NCI-H460 (cell line): ENCODE measurements at places on chromosomes 2 and 18. TPM values are rescaled to one million over a fixed set of nuclear protein-coding genes. Genes with fewer than 3 reads are reported as not detected.

The GPR55 gene
- 0.07 TPM in 1 of 2 replicates, not detected in the other for total RNA-seq

- DNase-seq, result no peak
These were observed 42.1 kb downstream of the NOP58 start for GRCh38 chr2:202307690-202308089.

DNA sequence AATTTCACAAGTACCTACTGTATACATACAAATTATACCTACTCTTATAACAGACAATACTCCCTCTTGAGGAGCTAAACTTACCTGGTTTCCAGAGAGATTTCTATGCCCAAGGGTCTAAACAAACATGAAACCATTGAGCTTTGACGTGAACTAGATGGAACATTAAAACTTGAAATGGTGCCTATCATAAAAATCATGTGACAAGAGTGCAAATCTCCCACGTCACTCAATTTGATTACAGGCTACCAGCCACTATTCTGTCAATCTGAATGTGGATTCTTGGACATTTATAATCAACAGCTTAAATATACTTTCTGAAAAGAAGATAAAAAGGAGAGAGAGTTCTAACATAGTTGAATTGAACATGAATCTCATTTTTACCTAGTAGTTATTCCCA lies 297.1 kb upstream of the SESTD1 start:
- no peak for DNase-seq

GRCh38 chr2:119283873-119284331 lies 60.3 kb downstream of the STEAP3 start:
- DNase-seq, result no peak

GRCh38 chr18:7325126-7325430 lies 94.2 kb downstream of the LRRC30 start:
- peak; percentile 30 for DNase-seq

GRCh38 chr2:44188696-44189095 lies 20.0 kb downstream of the PPM1B start:
- DNase-seq, result no peak

The LRP2 gene
- 0.07 and 0.20 TPM in 2 replicates for total RNA-seq

DNA sequence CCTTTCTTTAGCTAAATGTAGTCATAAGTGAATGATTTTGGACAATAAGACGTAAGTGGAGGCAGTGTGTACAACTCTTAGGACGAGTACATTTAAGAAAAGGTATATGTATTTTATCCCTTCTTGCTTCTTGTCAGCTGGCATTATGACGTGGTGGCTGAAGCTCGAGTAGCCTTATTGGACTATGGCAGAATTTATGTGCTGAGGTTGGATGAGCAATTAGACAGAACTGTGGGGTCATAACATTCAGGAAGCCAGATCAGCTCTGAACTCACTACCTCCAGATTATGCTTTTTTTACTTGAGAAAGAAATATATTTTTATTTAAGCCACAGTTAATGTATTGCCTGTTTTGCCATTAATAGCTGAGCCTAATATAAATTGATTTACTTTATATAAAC lies 661.5 kb downstream of the ERBB4 start:
- DNase-seq, result no peak

DNA sequence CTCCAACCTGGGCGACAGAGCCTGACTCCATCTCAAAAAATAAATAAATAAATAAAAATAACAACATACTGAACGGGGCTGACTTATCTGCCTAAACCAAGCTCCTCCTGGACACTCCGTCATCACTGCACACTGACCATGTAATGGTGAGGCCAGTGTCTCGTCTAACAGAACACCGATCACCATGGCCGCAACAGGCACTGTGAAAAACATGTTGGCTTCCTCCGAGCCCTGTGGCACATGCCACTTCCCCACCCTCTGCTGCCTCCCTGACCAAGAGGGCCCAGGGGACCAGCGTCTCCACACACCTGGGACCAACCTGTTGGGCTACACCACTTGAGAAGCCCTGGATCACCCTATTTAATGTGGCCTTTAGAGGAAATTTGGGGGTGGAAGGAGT lies 33.9 kb downstream of the ZNF516 start:
- DNase-seq, result no peak

The ITGB6 gene
- not detected in 2 replicates for total RNA-seq

GRCh38 chr2:223007531-223007930 lies 44.5 kb upstream of the KCNE4 start:
- no peak for DNase-seq

DNA sequence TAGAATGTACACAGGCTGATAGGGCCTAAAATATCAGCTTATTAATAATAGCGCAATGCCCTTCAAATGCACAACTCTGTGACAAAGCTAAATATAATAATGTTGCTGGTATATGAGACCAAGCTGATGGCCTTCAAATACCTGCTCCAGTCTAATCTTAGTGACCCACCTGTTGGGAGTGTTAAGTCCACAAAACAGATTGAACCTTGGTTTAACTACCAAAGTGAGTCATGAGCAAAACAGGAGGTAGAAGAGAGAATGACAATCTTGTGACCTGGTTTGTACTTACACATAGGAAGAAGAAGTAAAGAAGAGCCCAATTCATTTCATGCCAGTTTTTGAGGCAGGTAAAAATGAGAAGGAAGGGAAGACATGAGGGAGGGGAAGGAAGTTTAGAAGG lies 295.0 kb downstream of the NR4A2 start:
- DNase-seq, result no peak

The ANKAR gene
- total RNA-seq, result 7.8 and 15.0 TPM in 2 replicates

DNA sequence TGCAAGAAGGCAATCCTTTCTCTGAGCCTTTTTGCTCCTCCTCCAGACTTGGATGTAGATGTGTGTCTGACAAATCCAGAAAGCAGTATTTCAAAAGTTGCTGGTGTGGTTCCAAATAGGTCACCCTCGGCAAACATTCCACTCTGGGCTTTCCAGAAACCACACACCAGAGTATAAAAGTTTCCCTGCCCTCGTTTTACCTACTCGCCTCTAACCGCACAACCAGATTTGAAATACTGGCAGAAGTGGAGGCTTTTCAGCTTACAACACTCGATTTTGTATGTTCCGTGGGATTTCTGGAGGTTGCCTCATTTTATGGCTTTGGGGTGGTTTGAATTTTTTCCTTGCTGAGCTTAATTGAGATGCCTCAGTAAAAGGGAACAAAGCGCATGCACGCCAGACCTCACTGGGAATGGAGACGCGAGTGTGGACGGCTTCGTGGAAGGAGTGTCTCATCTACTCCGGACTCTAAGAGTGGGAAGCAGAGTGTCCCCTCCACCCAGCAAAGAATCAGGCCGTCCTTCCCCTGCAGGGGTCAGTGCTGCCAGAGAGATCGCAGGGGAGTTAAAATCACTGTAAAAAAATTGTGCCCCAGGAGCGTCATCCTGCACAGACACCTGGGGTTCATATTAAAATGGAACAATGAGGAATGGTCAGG lies 44.0 kb upstream of the RPL31 start:
- DNase-seq, result no peak

- no peak for DNase-seq
These were observed 148.8 kb downstream of the EPHA4 start for GRCh38 chr2:221423210-221423804.

The ANAPC1 gene
- 97.2 and 105 TPM in 2 replicates for total RNA-seq

DNA sequence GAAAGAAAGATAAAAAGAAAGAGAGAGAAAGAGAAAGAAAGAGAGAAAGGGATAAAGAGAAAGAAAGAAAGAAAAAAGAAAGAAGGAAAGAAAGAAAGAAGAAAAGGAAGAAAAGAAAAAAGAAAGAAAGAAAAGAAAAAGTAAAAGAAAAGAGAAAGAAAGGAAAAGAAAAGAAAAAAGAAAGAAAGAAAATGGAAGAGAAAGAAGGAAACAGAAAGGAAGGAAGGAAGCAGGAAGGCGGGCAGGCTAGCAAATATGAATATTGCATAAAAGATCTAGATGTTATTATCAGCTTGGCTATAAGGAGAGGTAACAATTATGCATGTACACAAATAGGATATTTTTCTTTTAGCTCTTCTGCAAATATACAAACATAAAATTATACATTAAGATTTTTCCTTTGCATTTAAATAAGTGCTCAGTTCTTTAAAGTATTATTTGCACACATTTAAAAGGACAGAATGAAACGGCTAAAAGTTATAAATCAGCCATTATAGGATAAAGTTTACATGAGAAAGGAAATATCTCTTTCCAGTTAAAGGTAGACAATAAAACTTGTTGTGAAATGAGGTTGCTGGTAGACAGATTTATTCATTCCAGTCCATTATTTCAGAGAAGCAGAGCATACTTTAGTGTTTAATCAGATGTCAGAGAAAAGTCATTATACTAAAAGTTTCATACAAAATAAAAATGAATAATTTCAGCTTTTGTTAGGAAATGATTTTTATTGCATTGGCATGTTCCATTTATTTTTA lies 511.4 kb downstream of the KCNJ3 start:
- DNase-seq, result no peak

DNA sequence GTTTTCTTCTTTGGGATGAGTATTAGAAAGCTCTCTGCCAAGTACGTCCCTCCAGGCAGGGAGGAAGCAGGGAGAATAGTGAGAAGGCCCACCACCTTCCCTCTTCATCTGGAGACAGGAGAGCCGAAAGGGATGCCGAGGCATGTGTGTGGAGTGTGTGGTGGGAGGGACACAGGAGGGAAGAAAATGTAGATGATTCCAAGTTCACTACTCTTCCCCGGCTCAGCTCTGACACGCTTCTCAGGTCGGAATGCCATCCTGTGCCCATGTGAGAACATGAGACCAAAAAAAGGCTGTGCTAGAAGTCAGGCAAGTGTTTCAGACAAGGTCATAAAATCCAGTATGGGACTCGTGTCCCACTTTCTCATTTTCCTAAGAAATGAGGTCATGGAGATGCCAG lies 47.4 kb downstream of the GYPC start:
- no peak for DNase-seq

DNA sequence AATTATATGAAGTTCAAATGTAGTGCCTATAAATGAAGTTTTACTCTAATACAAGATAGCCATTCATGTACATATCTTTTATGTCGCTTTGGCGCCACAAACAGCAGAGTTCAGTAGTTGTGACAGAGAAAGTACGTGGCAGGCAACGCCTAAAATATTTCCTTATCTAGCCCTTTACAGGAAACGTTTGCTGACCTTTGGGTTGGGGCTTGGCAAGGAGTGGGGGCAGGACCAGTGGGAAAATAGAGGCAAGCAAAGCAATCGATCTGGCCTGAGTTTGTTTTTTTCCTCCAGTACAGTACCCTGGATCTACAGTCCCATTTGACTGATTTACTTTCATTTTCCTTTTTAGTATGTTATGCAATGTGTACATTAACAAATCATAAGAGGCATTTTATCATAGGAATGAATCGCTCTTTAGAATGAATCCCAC lies 13.1 kb downstream of the CCDC68 start:
- peak; percentile 89 for DNase-seq

GRCh38 chr18:63016270-63016669 lies 300.9 kb downstream of the PHLPP1 start:
- DNase-seq, result peak; percentile 44

DNA sequence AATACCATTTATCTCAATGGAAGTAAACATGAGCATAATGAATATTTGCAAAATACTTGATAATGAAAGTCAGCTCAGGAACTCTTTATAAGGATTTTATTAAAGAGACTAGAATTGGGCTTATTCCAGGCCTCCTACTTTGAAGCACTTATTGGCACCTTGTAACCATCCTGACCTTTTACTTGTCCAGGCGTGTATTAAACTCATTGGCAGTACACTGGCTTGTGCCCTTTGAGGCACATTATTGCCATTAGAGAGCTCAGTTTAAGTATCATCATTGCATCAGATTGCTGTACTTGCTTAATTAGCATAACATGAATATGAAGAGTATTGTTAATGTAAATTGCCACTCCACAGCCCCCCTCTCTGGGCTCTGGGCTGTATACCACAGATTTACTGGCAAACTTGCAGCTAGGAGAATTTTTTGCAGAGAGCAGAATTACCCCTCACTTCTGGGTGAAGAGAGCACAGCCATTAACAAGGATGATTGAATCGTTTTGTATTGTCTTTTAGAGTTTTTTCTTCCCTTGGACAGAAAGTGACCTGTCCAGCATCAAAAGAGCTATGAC lies 72.5 kb downstream of the XIRP2 start:
- DNase-seq, result no peak

DNA sequence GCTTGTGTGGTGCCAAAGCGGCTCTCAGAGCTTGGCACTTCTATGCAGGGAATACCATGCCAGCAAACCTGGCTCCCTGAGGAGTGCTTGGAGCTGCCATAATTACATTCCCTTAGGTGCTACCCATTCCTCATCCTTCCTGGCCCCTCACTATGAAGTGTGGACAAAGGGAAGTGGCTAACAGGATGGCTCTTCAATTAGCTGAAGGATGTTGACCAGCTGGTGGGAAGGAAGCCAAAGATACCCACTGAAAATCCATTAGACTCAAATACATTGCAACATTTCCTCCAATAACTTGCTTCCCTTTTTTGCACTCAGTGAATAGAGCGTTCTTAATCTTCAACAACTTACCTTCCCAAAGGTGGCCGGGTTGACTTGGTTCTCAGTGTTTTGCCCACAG lies 8.5 kb downstream of the RFX8 start:
- no peak for DNase-seq

DNA sequence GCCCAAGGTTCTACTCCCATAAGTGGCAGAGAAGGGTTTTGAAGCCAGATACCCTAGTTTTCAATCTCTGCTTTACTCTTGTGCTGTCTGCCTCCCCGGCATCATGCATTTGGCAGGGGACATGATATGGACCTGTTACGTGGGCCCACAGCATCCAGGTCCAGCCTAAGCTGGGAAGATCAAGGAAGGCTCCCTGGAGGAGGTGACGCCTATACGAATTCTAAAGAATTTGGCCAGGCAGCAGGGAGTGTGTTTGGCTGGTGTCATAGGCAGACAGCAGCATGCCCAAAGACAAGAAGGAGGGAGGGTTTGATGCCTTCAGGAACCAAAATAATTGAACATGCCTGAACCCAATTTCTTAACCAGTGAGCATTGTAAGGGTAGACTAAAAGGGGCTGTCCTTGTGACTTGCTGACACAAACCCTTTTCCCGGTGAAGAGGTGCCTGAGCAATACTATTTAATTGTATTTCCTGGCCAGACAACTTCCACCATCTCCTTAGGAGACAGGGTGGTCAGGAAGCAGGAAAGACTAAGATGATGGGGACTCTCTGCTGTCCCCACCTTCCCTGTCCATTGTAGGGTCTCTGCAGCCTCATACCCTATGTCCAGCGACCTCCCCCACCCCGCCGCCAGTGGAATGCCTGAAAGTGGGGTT lies 21.3 kb downstream of the NRP2 start:
- DNase-seq, result no peak

The SCYGR4 gene
- total RNA-seq, result 0.10 and 0.14 TPM in 2 replicates
